Inflammatory macrophage (primary cell): ENCODE measurements at places on chromosomes 5 and 9.

- no peak for DNase-seq
These were observed 2.9 kb downstream of the DPH7 start for GRCh38 chr9:137575716-137576411.

DNA sequence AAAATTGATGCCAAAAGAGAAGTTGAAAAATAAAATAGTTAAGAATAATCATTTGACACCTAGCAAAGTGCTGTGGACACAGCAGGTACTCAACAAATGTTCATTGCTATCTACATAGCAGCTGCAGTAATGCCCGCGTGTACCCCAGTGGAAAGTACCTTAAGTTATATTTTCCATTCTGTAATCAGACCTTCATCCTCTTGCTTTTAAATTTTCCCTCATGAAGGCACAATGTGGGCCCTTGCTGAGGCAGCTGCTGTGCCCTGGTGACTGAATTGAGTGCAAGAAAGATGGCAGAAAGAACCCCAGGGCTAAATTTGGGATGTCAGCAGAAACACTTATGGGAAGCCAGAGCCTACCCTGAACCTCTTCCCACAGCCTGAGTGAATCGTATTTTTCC lies 65.9 kb downstream of the CYFIP2 start:
- no peak for DNase-seq

DNA sequence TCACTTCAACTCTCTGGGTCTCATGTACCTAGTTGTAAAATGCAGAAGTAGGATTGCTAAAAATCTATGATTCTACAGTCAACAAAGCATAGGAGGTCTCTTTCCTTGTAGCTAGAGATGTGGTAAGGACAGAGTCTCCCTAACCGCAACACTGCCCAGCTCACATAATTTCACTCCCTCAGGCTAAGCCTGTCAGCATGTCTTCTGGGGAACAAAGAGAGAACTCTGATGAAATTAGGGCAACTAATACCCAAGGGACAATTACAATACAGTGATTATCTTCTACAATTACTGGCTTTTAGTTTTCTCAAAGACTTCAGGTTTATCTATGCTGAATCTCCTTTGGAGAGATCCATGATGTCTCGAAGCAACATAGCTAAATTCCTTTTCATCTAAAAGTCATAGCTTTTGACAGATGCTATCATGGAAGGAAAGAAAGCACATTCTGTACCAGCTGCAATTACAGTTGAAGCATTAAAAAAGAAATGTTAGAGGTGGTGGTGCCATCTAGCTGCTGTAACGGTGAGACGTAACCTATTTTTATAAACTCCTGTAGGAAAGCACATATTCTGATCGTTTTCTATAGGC lies 141.1 kb upstream of the TARS1 start:
- peak; percentile 84 for DNase-seq

GRCh38 chr5:113061846-113062780 lies 85.5 kb downstream of the DCP2 start:
- DNase-seq, result no peak

DNA sequence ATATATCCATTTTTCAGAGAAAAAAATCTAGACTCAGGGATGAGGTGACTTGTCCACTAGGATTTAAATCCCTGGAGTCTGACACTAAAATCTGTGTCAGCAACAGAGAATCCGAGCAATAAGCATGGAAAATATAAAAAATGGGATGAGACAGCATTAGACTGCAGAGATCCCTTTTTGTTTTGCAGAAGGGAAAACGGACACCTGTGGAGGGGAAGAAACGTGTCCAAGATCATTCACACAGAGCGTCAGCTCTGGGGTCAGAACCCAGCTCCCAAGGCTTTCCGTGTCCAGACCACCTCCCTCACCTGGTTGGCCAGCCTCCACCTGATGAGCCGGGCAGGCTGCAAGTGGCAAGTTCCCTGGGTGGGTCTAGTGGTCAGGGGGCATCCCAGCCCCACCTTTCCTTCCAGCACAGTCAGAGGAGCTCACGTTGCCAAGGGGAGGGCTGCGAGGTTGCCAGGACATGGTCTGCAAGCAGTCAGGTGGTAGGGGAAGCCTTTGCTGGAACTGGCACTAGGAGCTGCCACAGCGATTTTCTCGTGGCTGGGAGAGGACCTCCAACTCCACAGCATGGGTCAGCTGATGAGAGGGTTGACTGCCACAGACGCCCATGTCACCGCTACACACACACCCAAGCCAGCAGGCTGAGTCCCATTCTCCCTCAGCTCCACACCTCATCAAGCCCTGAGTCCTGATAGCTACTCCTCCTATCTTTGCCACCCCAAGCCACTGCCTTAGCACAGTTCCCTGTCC lies 65.9 kb upstream of the CPLX2 start:
- DNase-seq, result no peak

DNA sequence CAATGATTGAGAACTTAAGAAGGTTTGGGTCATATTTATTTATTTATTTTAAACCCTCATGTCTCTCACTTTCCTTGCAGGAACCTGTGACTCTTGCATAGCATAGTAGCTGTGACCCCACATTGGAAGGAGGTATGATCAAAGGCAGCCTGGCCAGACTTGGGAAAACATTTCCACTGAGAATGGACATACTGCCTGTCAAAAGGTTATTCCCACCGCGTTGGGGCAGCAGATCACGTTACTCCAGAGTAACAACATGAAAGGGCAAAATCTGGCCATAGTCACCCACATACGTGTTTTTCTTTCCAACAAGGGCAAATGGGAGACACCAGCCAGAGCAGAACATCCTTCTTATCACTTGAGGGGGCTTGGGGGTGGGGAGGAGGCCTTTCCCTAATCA lies 95.7 kb downstream of the ARL15 start:
- no peak for DNase-seq

GRCh38 chr9:4864234-4864661 lies 71.5 kb downstream of the RCL1 start:
- no peak for DNase-seq

DNA sequence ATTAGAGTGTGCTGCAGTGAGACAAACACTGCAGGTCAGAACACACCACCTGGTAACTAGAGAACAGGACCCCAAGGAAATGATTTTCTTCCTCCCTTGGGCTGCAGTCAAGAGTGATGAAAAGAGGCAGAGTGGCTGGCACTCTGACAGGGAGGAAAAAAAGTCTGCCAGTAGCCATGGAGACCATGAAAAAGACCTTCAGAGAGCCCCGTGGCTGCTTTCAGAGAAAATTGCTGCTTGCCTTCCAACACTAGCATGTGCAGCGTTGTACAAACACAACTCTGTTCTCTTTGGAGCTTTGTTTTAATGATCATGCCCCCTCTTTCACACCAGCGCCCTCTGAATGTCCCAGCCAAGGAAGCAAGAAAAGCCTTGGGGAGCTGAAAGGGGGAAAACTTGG lies 68.8 kb downstream of the ANKRD55 start:
- no peak for DNase-seq

DNA sequence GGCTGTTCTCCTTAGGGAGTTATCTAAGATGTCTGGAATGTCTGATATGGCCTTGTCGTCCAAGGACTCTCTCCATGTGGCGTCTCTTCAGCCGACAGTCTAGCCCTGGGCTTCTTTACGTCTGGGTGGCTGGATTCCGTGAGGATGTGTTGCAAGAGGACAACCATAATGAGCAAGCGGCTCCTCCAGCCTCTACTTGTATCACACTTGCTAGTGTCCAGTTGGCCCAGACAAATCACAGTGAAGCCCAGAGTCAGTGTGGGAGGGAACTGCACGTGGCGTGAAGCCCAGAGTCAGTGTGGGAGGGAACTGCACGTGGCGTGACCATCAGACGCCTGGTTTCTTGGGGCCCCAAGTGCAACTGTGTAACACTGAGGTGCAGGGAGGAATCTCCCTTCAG lies 61.1 kb downstream of the COL23A1 start:
- DNase-seq, result peak; percentile 51

- no peak for DNase-seq
These were observed 2.3 kb downstream of the TPRN start for GRCh38 chr9:137198051-137198901.

GRCh38 chr9:125850763-125851162 lies 103.6 kb downstream of the PBX3 start:
- DNase-seq, result no peak

DNA sequence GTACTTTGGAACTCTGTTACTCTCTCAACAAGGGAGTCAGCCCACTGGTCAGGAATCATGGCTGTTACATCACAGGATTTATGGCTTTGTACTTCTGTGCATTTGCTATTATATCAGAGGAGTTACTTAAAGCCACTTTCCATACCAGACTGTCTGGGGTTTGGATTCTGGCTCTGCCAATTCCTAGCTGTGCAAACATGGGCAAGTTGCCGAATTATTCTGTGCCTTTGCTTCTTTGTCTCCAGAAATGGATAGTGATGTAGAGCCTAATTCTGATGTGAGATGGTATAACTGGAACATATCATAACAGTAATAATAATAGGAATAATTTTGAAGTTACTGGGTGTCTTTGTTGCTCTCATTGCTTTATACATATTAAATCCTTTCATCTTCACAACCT lies 1047.3 kb upstream of the SEMA6A start:
- DNase-seq, result no peak

- no peak for DNase-seq
These were observed 36.3 kb downstream of the MSX2 start for GRCh38 chr5:174760721-174761120.

- DNase-seq, result no peak
These were observed 54.1 kb downstream of the SH3GL2 start for GRCh38 chr9:17632994-17633393.

DNA sequence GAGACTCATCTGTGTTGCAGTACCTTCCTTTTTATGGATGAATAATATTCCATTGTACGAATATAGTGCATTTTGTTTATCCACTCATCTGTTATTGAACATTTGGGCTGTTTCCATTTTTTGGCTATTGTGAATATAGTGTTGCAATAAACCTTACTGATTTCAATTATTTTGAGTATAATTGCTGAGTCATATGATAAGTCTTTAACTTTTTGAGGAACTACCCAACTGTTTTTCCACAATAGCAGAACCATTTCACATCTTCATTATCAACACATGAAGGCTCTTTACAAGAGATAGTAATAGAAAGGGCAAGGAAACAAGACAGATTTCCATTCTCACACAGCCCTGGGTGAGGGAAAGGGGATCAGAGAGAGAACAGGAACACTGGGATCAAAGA lies 329.2 kb downstream of the RAB3C start:
- DNase-seq, result peak; percentile 68

DNA sequence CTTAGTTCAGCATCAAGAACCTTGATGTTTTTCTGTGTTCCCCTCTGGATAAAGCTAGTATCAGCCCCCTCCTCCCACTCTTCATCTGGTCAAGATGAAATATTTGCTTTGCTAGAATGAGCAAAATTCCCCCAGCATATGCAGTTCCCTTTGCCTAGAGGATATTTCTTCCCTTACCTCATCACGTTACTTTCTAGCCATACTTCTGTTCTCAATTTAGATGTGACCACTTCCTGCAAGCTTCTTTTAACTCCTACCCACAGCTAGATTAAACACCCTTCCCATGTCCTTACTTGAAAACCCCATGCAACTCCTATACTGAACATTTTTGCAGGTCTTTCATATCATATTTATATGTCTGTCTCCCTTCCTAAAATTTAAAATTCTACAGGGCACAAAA lies 178.9 kb upstream of the TUSC1 start:
- DNase-seq, result no peak
